ENCODE measurements at places on chromosomes 2 and 18.

- no peak for DNase-seq
Measured at GRCh38 chr18:6414118-6414722, 491 bp downstream of the L3MBTL4 start.

GRCh38 chr2:227191367-227191766 is 26.9 kb downstream of the COL4A3 start:
- peak; percentile 55 for DNase-seq

DNA sequence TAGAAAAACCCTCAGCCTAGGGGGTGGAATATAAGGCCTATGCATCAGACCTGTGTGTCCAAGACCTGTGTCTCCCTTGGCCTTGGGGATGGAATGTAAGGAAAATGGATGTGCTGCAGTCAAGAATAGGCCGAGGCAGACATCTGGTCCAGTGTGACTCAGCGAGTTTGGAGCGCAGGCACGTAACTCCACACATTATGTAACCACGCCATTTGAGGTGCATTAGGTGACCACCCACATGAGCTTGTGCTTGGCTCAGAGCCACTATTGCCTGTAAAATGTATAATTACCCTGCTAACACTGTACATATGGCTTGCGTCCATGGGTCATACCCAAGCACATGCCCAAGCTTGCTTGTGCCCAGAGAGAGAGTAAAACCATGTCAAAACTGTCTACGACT is 580.9 kb upstream of the HNMT start:
- no peak for DNase-seq

DNA sequence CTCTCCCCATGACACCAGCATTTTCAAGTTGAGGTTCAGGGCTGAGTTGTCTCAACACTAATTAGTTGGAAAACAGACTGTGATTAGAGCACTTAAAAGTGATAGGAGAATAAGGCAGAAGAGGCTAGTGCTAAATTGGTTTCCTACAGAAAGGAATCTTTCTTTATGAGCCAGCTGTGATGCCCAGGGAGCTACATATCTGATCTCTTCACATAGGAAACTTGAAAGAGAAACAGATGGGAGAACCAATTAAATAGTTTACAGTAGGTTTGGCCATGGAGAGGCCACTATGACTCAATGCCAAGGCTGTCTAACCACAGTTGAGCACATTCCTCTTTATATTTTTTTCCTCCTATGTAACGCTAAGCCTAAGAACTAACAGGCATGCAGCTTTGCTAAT is 418.3 kb upstream of the CYRIA start:
- peak; percentile 83 for DNase-seq

GRCh38 chr2:62152000-62152399 is 43.9 kb upstream of the B3GNT2 start:
- peak; percentile 51 for DNase-seq

DNA sequence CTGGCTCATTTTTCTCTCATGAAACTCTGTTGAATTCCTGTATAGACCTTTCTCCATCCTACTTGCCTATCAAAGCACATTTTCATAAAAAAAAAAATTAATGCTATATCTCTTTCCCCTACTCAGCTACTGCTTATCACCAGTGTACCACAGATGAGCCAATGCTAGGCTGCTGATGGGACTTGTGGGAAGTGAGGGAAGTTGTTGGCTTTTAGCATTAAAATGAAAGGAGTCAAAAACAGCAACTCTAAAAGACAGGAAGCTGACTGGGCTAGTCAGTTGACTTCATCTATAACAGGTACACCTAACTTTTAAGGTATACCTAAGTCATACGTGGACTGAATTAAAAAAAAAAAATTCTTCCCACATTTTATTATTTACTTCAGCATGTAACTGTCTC is 102.1 kb downstream of the FAM117B start:
- no peak for DNase-seq

DNA sequence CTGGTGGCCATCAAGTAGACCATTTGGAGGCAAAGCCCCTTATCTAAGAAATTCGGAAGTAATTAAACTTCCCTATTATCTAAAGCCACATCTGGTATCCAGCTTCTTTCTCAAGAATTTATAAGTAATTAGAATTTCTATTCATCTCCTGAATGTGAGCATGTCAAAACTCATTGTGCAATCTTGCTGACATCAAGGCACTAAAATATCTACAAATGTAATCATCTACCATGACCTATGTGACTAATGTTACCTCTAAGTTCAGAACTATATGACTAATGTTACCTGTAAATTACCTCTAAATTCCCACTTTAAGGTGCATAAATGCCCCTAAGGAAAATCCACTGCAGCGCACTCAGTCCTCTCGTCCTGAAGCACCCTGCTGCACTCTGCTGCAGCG is 773.0 kb downstream of the CPS1 start:
- no peak for DNase-seq

GRCh38 chr2:157592374-157592773 is 36.3 kb downstream of the ACVR1C start:
- no peak for DNase-seq

DNA sequence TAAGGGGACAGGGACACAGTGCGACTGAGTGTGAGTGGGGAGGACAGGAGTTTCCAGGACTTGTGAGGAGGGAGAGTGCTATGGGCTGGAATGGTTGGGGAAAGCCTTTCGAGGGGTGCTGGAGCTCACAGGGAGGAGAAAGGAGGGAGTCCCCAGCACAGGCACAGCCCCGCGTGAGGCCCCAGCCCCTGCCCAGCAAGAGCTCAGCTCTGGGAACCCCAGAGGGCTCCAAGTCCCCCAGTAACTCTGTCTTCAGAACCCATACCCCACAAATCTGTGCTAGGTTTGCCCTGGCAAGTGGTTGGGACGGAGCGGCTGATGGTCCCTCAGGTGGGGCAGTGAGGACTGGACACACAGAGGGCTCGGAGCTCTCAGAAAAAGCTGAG is 75.4 kb downstream of the SFXN5 start:
- no peak for DNase-seq

DNA sequence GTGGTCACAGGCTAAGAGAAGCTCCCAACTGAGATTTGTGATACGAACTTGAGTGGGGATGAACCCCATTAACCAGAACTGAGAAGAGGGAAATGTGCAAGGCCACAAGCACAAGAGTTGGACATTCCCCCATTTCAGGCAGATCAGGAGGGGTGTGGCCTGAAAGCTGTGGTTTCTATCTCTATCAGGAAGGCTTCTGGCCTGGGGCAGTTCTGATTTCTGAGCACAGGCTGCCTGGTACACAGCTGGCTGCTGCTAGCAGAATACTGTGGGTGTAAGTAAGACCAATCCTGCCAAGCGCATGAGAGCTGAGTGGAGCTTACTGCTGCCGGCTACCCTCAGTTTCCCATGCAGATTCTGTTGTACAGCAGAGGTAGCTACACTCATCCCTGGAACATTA is 484.6 kb downstream of the SATB2 start:
- no peak for DNase-seq

DNA sequence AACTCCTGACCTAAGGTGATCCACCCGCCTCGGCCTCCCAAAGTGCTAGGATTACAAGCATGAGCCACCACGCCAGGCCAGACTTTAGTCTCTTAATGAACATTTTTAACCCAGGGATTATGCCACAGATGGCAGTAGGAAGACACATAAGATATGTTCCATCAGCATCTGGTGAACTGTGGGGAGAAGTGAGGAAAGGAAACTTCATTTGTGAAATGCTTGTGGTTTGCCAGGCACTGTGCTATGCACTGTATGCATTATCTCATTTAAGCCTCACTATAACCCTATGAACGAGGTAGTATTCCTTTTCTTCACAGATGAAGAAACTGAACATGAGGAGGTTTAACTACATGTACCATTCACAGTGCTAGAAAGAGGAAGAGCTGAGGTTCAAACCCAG is 29.3 kb downstream of the PTRHD1 start:
- DNase-seq: peak; percentile 15

- DNase-seq: no peak
Measured at GRCh38 chr2:73930386-73930785, 3.7 kb downstream of the DGUOK start.

Measured in fibroblast of upper back skin (primary cell).